Peyer's patch (tissue), 4 donors: ENCODE measurements at places on chromosomes 12 and 14. TPM values are rescaled to one million over a fixed set of nuclear protein-coding genes. Genes with fewer than 3 reads are reported as not detected.

GRCh38 chr14:60968671-60969070 is 12.2 kb downstream of the TRMT5 start:
- DNase-seq: no peak

GRCh38 chr12:41189395-41190251 is 1.5 kb downstream of the PDZRN4 start:
- peak; percentile 32 for DNase-seq

GRCh38 chr14:100425429-100425827 is 102.3 kb downstream of the SLC25A47 start:
- DNase-seq: no peak

- DNase-seq: peak; percentile 79
These were observed at the start of gene SYNE3 for GRCh38 chr14:95516554-95517181. TSS of gene SYNE3 (minus strand) at chr14:95516650. CDS start at chr14:95475821, 40,829 bp downstream.

DNA sequence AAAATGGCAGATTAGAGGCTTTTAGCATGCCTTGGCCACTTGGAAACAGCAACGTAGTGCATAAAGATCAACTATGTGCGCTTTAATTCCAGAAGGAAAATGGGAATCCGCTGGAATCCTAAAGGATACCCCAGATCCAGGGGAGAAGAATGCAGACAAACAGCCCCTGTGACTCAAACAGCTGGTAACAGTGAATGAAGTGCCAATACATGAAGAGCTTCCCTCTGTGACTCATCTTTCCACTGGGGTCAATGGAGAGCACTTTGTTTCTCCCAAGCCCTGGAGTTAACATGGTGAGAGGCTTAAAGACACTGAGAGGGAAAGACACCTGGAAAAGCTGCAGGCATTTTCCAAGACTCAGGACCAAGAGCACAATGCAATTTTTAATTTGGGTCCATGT is 263.1 kb downstream of the CEP128 start:
- no peak for DNase-seq

The ATF1 gene
- total RNA-seq: 44.6 TPM

The RTN1 gene
- total RNA-seq: 5.2 TPM

DNA sequence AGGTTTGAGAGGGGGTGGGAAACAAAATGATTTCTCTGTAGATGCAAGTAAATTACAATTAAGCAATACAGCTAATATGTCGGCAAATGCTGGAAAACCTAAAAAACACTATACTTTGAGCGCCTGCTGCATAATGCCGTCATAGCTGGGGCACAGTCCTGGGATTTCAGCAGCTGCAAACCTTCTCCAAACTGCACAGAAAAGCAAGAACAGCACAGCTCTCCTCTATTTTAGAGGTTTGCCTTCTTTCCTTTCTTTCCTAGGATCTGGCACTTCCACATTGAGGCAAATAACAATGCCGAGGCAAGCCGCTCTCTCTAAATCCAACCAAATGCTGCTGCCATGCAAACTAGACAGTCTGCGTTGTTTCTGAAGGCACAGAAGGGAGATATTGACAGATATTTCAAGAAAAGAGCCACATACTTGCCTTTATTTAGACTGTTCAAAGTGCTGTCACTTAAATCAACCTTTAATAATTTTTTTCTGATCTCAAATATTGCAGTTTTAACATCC is 287.1 kb upstream of the G2E3 start:
- DNase-seq: no peak

DNA sequence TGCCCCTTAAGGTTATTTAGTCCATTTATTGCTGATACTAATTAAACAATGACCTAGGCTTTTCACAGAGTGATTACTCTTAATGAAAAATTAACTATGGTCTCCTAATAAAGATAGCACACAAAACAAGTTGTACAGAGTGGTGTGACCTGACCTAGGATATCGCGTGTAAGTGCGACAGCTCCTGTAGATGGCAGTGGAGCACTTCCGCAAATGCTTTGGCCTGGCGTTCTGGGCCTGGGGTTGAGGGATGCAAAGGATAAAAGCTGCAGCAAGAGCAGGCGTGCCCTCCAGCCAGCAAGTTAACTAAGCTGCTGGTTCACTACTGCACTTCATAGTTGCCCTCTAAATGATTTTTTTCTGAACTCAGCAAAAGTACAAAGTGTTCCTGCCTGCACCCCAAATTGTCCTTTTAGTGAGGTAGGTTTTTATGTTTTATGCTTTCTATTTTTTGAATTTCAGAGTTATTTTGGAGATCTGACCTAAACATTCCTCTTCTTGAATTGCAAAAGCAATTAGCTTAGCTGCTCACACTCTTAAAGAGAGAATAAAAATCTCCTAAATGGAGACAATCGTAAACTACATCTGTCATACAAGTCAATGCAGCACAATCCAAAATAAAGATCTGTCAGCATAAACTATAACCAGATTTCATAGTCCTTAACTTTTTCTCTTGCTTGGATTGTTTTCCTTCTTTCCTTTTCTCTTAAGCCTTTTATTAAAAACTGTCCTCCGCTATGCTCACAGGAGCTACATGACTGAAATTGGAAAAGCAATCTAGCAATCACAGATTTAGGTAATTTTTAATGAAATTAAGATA is 379.6 kb downstream of the LRIG3 start:
- peak; percentile 22 for DNase-seq

DNA sequence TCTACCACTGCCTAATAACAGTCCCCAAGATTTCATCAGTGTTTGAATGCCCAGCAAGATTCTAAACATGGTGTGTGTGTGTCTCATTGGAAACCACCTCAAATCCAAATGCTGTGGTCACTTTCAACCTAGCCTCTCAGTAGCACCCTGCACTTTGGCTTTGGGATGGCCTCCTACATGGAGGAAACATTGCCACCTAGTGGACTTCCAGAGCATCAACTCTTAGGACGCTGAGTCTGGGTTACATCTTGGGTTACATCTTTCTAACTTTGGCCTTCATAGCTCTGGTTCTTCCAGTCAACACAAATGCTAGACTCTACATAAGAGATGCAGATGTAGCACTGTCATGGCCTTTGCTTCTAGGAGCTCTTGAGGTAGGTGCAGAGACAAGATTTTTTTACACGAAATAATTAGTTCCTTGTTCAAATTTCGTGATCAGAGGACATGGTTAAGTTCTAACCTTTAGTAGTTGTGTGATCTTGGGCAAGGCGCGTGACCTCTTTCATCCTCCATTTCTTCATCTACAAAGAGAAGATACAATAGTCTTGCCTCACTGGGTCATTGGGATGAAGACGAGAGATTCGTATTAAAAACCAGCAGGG is 113.5 kb upstream of the VASH1 start:
- DNase-seq: no peak

The RBMS2 gene
- total RNA-seq: 13.4 TPM

The KRT83 gene
- total RNA-seq: not detected

DNA sequence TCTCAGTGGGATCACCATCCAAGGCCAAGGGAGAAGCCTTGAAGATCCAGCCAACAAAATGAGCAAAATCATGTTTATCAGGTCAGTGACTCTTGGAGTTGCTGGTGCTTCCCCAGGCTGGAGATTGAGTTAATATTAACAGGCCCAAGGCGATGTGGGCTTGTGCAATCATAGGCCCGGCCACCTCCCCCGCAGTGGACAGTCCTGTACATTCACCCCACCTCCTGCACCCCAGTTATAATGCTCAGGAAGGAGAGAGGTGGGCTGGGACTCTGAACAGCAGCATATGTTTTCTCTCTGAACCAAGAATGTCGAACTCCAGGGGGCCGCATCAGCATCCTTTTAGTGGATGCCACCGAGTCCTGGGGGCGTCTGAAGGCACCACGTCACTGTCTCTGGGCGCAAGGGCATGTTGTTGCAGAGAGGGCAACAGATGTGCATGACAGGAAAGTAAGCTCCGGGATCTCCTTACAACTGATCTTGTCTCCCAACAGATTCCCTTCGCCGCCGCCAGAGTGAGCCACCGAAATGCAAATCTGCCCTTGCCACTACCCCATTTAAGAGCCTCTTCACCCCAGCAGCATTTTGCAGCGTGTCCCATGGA is 32.2 kb upstream of the SERPINA6 start:
- DNase-seq: peak; percentile 62

DNA sequence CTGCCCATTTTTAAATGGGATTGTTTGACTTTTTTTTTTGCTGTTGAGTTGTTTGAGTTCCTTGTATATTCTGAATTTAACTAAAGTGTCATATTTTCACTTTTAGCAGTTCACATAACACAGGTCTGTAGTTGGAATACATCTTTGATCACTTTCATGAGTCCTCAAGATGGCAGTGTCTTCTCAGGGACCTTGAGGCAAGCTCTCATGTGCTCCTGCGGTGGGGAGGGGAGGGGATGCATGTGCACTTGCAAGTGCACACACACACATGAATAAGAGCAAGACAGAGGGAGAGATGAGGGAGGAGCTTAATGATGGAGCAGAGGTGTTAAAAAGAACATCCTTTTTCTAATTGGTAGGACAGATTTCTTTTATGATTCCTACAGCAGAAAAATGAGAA is 291.4 kb upstream of the OR4E1 start:
- no peak for DNase-seq

- no peak for DNase-seq
These were observed 373.6 kb downstream of the EMP1 start for GRCh38 chr12:13570005-13570694.

The MIA2 gene
- 122 TPM for total RNA-seq

GRCh38 chr12:47422611-47423010 is 283.2 kb downstream of the RPAP3 start:
- DNase-seq: no peak

- DNase-seq: no peak
These were observed 142.1 kb downstream of the TSPAN9 start for GRCh38 chr12:3219233-3219632.
